ENCODE measurements at places on chromosomes 2 and 18.

DNA sequence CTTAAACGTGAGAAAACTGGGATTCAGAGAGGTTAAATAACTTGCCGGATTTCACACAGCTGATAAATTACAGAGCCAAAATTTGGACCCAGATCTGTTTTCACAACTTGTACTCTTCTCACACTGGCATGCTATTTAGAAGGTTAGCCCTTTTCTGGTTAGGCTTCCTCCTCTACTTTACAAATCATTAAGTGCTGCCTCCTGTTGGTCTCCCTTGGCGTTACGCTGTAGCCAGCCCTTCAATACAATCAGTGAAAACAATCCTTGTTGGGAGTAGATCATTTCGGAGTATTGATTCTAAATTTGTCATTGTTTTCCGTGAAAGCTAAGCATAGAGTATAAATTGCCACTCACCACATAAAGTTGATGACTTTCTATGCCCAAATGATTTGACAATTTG, 153.5 kb downstream of the ARHGAP15 start:
- no peak for DNase-seq

DNA sequence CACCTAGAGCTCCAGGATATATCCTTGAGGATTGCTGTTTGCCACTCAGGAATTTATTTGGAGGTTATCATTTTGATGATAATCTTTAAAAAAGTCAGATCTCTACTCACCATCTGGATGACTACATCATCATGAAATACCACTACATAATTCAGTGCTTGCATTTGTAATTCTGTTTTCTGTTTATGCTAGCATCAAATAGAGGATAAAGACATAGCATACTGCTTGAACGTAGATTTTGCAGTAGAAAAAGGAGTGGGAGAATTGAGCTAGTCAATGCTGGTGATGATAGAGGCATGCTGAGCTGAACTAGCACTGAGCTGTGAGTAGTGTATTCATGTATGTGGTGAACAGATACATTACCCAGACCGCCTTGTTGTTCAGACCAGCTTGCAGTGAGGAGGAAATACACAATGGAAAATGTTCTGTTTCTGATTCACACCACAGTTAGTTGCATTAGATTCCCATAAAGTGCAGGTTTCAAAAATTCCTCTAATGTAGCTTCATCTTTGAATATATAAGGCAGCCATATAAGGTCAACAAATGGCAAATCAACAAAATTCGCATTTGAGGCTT, 68.8 kb upstream of the CDC42EP3 start:
- no peak for DNase-seq

- no peak for DNase-seq
Measured at GRCh38 chr2:197445746-197446145, 7.6 kb upstream of the COQ10B start.

DNA sequence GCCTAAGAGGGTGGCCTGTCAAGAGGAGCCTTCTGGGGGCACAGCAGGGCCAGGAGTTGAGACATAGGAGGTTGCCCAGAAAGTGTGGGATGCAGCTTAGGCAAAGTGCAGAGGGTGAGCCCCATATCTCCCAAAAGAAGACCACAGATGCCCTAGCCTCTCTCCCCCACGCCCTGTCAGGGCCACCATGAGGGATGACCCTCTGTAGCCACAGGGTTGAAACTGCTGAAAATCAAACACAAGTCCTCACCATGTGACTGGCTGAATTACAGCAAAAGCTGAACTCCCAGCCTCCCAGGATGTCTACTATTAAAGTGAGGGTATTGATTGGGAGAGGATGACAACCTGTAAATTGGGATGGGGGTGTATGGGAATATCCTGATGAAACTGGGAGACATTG, 37.4 kb upstream of the ARHGEF4 start:
- DNase-seq = no peak

- no peak for DNase-seq
Measured at GRCh38 chr2:122758967-122759366, 1003.5 kb downstream of the TSN start.

DNA sequence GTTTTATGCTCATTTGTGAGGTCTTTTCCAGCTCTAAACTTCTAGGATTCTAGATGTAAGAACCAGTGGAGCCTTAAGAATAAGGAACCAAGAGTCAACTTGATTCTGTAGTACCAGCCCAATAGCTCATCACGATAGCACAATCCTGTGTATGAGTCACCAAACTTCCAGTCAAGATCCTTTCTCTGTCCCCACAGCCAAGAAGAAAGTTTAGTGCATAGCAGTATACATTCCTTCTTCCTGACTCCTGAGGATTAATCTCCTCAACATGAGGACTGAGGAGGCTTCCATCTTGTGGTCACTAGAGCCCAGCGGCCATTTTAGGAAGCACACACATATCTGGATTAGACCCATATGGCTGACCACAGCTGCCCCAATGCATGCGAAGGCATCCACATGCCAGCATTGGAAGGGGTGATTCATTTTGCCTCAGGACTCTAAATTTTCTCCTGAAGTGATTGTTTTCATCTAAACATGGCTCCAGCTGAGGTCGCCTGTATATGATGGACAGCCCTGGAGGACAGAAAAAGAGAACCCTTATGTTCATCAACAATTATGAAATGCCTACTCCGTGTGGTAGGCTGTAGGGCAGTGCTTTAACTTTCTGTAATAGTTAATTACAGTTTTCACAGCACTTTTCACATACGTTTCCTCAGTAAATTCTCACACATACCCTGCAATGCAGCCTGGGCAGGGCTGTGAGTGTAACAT, 53.5 kb downstream of the RASGRP3 start:
- DNase-seq = no peak

- DNase-seq = no peak
Measured at GRCh38 chr2:222915092-222915957, 54.5 kb downstream of the ACSL3 start.

DNA sequence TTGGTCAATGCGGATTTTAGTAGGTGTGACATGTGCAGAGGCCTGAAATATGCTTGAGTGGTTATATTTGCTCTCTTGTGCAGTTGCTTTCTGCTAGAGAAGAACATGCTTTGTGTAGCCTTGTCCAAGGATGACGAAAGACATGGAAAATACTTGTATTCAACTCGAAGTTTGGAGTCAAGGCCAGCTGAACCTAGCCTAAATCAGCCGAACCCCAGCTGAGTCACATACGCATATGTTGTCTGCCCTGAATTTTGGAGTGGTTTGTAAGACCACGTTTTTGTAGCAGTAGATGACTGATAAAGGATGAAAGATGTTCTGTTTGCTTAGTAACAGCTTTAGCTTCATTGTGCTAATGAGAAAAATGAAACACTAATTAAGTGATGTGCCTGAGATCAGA, 22.5 kb upstream of the SPAG16 start:
- no peak for DNase-seq

GRCh38 chr2:10462178-10463083, 14.3 kb upstream of the ODC1 start:
- no peak for DNase-seq

DNA sequence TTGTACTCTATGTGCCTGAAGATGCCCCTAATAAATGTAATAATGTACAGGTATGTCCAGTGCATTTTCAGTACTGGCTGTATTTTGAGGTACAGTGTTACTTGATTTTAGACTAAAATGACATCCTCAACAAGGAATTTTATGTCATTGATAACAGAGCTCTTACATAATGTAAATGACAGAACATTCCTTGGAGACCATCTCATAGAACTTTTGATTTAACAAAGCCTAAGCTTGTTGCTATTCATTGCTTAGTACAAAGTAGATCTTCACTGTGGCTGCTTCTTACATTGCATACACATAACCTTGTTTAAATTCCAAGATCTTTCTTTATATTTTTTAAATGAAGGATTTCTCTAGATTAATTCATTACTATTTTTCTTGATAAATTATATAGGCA, 24.1 kb downstream of the DYNC1I2 start:
- DNase-seq = no peak

DNA sequence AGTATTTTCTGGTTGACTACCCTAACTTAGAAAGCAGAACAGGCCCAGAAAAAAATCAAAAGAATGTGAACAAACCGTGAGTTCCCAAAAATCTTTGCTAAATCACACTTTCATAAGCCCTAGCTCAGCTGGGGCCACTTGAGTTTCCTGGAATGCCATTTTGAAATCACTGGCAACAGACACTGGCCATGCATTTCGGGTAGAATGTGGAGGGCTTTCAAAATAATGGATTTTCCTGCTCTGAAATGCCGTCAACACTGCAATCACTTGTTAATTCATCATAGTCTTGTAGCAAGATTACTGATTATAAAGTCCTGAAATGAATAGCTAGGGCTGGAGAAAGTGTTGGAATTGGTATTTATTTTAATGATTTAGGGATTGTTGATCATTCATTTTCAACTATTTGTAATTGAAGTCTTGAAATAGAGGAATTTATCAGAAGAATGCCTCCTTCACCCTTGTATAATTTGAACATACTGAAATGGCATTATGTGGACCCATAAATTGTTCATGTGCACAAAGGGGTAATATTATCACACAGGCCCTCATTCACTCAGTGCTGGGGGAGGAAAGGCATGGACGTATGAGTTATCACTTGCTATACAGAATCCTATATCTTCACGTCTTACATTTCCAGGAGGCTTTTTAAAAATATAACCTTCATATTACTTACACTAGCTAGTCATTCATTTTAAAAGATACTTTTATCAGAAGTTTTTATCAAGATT, 134.8 kb downstream of the DTNA start:
- DNase-seq = no peak

DNA sequence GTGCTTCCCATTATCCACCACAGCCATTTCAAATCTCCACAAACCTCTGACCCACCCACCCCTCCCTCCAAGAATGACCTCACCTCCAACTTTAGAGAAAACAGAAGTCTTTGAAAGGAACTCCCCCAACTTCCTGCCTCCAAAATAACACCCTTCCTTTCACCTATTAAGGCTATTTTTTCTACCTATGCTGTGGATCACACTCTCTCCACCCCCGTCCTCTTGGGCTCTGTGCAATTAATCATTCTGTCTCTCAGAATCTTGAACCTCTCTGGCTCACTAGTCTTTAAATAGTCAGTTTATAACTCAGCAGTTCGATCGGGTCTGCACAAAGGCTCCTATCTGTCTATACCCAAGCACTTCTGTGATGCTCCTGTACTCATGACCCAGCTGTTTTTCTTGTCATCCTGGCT, 37.3 kb upstream of the XPO1 start:
- no peak for DNase-seq

- no peak for DNase-seq
Measured at GRCh38 chr2:69077252-69077950, 64.4 kb downstream of the ANTXR1 start.

- no peak for DNase-seq
Measured at GRCh38 chr18:23356424-23356823, 96.7 kb upstream of the RIOK3 start.

DNA sequence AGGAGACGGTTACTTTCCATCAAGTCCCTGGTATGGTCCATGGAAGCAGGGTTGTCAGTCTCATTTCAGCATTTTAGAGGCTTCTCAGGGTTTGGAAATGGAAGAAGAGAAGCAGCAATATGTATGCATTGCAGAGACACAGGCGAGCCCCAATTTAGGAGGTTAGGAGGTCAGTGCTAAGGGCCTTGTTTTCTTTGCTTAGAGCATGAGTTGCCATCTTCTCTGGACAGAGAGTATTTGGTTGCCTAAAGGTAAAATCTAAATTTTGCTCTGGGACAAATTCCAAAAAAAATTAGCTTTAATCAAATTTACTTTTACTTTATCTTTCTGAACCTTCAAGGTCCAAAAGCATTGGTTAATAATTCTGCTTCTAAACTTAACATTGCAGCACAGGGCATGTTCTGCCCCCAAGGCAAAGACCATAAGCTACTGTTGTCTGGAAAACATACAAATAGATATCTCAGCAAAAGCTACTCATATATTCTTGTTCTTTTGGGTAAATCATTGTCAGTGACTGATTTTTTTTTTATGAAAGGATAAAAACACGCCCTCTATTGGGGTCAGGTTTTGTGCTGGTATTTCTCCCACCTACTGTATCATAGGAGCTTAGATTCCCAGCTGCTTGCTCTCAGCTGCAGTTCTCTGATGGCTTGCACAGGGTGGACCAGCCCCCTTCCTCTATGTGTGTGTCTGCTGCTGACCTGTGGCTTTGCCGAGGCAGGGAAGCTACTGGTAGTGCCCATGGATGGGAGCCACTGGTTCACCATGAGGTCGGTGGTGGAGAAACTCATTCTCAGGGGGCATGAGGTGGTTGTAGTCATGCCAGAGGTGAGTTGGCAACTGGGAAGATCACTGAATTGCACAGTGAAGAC, at the start of gene UGT1A9:
TSS of gene UGT1A9 (plus strand) at position 609 of the 872 bp plus-strand sequence. CDS start at position 646, 37 bp downstream.
- DNase-seq = no peak

DNA sequence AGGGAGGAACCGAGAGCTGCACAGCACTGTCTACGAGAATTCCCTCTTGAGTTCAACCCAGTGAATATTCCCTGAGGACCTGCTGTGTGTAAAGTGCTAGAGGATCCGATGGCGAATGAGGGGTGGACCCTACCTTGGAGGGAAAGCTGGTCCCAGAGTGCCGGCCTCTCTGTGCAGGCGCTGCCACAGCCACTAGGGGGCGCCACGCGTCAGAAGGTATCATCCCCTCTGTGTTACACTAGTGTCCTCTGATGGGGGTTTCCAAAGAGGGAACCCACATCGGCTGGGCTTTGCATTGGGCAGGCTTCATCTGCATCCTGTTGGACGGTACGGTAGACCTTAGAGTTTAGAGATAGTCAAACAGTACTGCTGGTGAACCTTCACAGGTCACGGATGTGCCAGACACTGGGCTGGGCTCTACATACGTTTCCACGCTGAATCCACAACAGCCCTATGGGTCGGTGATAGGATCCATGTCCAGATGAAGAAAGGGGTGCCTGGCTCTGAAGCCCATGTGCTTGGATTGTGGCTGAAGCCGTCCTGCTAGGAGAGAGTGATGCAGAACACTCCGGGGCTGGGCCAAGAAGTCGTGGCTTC, 39.0 kb downstream of the COA5 start:
- DNase-seq = peak; percentile 57

All from activated B cell treated with CpG ODN at 0.5 μM for 24 hours (primary cell).